ENCODE measurements at places on chromosomes 7 and 10.

DNA sequence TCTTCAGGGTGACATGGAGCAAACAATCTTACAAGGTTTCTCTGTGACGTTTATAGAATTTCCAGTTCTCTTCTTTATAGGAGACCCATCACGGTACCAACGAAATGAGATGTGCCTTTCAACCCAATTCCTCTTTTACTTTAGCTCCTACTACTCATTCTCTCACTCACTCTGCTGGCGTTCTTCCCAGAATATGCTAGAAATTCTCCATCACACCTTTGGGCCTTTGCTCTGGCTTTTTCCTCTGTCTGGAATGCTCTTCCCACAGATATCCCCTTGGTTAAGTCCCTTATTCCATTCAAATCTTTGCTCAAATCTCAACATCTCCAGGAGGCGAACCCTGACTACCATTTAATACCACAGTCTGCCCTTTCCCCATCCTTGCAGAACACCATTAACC lies 39.0 kb downstream of the SEMA3C start:
- DNase-seq, result no peak

DNA sequence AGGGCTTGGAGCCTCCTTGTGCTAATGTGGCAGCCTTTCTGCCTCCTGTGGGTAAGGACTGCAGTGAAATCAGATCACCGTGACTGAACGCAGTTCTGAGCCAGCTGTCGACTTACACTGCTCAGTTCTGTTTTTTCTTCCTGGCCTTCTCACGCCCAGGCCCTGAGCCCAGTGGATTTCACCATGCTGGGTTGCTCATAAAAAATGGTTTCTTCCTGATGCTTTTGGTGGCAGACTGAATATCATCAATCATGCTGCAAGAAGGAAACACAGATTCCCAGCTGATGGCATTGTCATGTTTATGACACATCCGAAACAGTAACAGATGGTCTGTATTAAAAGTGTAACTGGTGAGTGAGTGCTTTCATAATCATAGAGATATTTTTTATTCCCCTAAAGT lies 389.6 kb downstream of the GALNT17 start:
- DNase-seq, result peak; percentile 37

DNA sequence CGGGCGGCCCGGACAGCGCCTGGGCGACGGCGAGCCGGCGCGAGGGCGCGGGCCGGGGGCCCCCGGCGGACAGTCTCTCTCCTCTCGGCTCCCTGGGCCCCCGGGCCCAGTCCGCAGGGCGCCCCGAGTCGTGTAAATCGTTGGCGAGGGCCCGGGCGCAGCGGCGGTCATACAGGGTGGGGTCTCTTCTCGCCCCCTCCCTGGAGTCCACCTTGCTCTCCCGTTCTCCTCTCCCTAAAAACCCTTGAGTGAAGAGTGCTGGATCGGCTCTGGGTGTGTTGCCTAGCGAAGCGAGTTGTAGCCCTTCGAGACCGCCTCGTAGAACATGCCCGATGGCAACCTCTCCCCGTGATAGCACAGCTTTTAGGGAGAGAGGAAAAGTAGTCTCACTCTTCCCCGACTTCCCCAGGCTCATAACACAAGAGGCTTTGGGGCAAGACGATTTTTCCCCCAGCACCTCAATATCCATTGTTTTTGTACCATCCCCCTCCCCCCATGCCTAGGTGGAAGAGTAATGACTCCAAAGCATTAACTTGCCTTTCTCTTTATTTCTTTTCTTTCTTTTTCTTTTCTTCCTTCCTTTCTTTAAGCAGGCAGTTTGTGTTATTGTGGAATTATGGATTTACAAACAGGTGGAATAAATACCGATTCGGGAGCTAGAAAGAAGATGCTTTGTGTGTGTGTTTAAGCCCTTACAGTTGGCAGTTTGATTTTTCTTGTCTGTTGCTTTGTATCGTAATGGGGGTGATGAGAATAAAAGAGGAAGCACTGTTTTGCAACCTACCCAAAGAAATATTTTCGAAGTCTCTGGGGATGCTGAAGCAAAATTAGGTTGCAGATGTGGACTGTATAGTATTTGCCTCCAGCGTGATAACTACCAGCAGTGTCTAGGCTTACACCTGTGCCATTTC lies 822 bp downstream of the SHOC2 start:
- no peak for DNase-seq

- no peak for DNase-seq
These were observed 174.3 kb upstream of the RNF32 start for GRCh38 chr7:156466272-156466671.

- no peak for DNase-seq
These were observed 30.2 kb upstream of the LEP start for GRCh38 chr7:128210590-128211570.

GRCh38 chr7:158400601-158401225 lies 186.9 kb downstream of the PTPRN2 start:
- DNase-seq, result no peak

DNA sequence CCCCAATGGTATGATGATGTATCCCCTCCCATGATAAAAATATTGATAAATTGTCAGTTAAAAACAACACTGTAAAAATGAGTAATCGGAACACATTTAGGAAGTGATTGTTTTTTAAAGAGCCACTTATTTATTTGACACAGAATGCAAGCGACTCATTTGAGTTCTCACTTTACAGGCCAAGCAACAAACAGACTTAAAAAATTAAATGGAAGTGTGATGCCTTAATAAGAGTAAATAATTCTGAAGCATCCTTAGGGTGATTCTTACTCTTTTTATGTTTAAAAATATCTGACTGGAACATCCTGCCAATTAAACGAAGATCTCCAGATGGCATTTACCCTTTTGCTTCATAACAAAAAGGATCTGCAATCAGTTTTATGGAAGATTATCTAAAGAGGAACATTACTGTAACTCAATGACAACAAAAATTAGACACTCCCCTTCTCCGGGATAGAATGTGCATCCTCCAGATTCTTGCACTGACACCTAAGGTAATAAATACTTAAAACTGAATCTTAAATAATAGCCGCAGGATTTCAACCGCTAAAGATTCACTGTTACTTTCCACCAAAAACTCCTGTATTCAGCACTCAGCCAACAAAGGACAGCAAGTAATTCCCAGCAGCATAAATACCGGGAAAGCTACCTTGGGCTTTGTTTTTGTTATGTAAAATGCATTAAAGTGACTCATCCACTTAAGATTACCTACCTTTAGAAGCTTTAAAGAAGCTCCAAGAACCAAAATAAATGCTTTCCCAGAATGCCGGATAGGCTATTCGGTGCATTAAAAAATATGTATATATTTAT lies 1.7 kb downstream of the CACNA2D1 start:
- DNase-seq, result no peak

DNA sequence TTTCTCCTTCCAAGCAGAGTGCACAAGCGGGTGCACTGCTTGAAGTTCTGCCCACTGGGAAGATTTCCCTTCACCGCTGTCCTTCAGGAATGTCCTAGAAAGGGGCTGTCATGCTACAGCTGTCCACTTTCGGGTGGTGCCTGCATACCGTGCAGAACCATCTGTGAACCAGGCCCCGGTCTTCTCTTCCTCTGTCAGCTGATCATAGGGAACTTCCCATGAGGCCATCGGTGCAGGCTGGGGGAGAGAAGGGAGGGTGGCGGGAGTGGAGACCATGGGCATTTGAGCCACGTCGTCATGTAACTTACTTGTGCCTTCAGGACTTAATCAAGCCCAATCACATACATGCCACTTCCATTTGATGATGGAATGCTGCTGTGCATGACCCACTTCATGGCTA lies 111.6 kb downstream of the NKX6-2 start:
- no peak for DNase-seq

- no peak for DNase-seq
These were observed 2.1 kb downstream of the CAMK1D start for GRCh38 chr10:12351447-12351846.

GRCh38 chr7:135726276-135726788 lies 1.7 kb downstream of the SLC13A4 start:
- DNase-seq, result no peak

DNA sequence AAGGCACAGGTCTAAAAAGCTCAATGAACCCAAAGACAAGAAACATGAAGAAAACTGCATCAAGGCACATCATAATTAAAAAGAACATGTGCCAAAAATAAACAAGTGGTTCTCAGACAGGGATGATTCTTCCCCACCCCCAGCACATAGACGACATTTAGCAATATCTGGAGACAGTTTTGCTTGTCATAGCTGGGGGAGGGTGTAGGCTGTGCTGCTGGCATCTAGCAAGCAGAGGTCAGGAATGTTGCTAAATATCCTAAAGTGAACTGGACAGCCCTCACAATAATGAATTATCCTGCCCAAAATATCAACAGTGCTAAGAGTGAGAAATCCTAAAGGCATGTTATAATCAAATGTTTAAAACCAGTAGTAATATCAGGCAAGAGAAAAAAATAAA lies 122.6 kb downstream of the MICU1 start:
- DNase-seq, result peak; percentile 17

DNA sequence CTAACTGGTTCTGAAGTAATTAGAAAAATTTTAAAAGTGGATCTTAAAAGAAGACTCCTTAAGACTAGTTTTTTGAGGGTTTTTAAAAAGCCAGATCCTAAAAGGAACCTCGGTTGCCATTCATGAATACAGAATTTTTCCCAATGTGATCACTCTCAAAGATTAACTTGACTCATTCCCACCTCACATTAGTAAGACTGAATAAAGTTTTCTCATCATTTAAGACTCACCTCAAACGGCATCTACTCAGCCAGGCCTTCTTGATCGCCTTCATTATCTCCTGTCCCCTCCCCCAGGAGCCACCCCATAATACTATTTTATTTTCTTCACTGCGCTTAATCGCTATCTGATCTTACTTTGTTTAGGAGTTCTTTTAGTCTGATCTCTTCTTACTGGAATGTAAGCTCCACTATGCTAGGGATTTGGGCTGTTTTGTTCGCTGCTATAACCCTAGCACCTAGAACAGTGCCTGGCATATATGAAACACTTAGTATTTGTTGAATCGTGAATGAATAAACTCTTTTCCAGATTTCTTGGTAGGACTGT lies 55.9 kb upstream of the PCGF5 start:
- no peak for DNase-seq

- DNase-seq, result peak; percentile 45
These were observed 21.0 kb downstream of the PIP4K2A start for GRCh38 chr10:22693371-22693784.

- no peak for DNase-seq
These were observed 1.4 kb downstream of the CPXM2 start for GRCh38 chr10:123890226-123890625.

DNA sequence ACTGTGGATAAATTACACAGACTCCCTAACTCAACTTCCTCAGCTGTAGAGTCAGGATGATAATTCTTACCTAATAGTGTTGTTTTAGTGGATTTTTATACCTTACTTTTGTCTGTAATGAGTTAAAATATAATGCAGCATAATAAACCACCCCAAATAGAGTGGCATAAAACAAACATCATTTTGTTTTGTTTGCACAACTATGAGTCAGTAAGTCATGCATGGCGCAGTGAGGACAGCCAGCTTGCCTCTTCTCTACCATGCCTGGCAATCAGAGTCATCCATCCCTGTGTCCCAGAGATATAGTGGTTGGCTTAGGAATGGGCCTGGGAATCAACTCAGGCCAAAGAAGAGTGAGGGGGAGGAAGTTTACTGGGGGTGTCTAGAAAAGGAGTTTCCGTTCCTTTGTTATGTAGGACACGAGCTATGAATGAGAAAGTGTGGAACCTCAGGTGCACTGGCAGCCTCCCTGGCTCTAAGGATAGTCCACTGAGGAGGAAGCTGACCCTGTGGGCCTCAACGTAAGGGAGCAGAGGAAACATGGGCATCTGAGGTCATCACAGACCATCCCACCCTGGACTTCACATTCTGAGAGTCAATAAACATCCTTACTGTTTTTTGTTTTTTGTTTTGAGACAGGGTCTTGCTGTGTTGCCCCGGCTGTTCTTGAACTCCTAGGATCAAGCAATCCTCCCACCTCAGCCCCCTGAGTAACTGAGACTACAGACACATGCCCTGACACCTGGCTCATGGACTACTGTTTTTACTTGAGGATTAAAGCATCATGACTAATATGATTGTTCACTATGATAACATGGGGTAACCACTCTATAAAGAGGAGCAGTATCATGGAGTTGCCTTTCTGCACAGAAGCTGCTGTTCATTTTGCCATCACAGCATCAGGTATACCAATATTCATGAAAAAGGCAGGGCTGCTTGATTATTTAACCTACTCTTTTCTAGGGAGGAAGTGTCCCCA lies 21.0 kb upstream of the GRB10 start:
- no peak for DNase-seq

DNA sequence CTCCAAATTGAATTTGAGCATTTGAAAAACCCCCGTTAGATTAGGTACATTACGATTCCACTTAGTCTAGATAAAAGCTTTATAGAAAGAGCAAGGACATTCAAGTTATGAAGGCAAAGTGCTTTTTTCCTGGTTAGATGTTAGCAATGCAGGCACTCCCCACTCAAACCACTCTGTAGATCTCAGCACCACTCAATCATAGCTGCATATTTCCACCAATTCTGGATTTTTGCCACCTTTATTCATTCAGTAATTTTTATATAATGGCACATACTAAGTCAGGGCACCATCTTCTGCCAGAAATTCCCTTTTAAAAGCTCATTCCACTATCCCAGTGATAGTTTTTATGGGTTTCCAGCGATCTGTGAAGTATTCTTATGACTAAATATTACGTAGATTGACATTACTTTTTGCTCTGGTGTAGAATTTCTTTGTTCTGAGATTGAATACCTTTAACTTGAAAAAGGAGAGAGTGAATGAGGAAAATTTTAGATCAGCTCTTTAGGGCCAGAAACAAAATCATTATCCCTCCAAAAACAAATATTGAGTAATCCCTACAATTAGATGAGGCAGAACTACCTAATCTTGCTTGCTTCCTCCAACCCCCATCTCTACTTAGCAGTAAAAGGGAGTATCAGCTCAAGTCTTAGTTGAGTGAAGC lies 51.6 kb downstream of the RNLS start:
- no peak for DNase-seq

DNA sequence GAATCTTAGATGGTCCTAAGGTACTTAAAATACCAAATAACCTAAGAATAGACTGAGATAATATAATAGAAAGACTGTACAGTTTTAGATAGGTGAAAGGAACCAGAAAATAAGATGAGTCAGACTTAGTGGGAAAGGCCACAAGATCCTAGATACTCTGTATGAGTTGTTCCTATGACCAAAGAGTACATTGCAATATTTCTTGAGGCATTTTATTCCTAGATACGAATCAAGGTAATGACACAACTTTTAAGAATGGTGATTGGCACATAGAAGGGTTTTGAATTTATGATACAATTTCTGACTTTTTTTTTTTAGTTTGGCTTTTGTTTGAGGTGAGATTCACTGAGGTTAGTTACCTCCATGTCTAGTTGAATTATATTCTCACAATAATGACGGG lies 30.2 kb downstream of the MGAM start:
- no peak for DNase-seq

DNA sequence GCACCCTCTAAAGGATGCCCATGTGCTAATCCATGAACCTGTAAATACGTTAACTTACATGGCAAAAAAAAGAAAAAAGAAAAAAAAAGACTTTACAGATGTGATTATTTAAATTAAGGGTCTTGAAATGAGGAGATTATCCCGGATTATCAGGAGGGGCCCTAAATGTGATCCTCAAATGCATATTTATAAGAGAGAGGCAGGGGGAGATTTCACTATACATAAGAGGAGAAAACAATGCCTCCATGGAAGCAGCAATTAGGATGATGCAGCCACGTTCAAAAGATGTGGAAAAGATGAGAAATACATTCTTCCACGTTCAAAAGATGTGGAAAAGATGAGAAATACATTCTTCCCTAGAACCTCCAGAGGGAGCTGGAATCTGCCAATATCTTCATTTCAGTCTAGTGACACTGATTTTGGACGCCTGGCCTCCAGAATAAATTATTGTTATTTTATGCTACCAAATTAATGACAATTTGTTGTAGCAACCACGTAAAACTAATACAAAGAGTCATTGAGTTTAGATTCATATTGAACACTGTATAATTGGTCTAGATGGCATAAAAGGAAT lies 328.4 kb upstream of the GNAI1 start:
- DNase-seq, result peak; percentile 39
